ENCODE measurements at places on chromosomes 4 and X.

- no peak for ATAC-seq
Observed at GRCh38 chr4:123291329-123291728, 105.3 kb upstream of the SPRY1 start.

DNA sequence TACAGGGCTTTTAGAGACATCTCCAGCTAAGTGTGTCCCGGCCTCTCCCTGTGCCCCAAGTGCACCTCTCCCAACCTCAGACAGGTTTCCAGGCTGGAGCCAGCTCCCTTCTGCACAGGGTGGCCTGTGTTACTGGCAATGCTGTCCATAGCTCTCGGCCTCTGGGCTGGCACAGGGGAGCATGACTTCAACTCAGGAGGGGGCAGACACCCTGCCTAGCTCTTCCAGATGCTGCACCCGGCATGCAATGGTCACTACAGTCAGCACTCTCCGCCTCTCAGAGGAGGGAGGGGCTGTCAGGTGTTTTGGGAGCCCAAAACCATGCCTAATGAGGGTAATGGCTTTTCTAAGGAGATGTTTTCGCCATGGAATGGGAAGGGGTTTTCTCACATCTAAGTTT lies 2.4 kb upstream of the IRAK1 start:
- no peak for ATAC-seq

GRCh38 chr4:108890484-108890881 lies 127.6 kb upstream of the ETNPPL start:
- no peak for ATAC-seq

DNA sequence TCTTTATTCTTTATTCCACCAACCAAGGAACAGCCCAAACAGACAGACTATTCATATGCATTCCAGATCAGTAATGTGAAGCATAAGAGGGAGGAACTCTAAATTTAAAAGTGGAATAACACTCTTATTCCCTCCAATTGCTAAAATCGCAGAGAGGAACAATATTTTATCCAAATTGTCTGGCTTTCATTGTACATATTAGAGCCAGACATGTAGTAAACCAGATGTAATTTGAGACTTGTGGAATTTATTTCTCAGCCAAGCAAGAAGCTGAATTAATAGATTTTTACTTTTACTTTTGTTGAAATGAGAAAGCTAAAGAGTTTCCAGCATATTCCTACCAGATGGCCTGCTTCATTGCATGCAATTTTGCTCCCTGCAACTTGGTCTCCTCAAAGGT lies 674.6 kb upstream of the SLIT2 start:
- no peak for ATAC-seq

DNA sequence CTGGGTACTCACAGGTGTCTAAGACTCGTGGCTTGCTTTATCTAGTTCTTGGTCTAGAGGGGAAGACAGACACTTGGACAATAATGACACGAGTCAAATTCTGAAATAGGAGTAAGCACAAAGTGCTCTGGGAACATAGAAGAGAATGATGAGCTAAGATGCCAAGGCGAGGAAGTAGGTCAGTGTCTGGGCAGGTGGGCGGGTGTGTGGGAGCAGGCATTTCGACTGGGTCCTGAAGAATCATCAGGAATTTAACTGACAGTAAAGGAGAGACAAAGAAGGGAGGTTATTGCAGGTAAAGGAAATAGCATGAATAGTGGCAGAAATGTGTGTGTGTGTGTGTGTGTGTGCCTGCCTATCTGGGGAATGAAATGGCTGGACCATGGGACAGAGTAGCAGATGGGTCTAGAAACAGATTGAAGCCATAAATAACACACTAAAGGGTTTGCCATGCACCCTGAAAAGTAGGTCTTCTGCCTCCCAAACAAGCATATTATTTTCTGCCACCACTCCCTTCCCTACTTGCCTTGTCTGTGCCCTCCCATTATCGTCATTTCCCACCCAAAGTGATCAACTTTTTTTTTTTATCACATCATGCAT lies 58.4 kb upstream of the SLC25A43 start:
- no peak for ATAC-seq

- ATAC-seq, result no peak
Observed at GRCh38 chrX:12383196-12383595, 244.9 kb downstream of the FRMPD4 start.

DNA sequence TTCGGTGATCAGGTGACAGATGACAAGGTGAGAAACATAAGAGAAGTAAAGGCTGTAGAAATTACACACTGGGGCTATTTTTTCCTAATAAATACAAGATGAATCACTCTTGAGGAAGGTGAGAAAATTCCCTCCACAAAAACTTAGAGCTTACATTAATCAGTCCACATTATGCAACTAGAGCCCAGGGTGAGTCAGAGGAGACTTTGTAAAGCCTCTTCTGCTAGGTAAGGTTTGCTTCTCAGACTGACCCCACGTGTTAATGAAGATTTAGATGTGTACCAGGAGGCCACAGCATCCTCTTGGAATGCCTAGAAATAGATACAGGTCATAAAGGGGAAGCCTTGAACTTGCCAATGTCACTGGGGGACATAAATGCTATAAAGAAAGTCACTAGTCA lies 396.0 kb upstream of the SMIM31 start:
- ATAC-seq, result no peak

- no peak for ATAC-seq
Observed at GRCh38 chr4:86898562-86898961, 6.3 kb upstream of the C4orf36 start.

DNA sequence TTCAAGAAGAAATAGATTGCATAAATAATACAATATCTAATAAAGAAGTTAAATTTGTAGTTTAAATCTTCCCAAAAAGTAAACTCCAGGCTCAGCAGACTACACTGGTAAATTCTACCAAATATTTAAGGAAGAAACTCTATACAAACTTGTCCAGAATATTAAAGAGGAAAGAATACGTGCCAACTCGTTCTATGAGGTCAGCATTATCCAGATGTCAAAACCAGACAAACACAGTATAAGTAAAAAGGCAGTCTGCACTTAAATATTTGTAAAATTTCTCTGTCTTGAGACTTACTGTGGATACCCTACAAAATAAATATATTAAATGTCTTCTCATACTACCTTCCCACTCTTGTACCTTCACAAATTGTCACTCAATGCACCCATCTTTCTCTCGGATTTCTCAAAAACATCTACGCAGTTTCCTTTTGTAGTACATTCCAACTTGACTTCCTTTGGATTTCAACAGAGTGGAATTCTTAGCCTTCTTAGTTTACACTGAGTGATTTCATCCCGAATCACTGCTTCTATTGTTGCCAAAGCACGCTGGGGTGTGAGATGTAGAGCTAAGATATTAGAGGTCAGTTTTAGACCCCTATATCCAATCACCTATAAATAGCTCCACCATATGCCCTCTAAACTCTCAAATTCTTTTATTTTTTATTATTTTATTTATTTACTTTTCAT lies 71.6 kb upstream of the MAB21L2 start:
- ATAC-seq, result no peak

GRCh38 chr4:128660361-128661215 lies 148.9 kb upstream of the JADE1 start:
- no peak for ATAC-seq

DNA sequence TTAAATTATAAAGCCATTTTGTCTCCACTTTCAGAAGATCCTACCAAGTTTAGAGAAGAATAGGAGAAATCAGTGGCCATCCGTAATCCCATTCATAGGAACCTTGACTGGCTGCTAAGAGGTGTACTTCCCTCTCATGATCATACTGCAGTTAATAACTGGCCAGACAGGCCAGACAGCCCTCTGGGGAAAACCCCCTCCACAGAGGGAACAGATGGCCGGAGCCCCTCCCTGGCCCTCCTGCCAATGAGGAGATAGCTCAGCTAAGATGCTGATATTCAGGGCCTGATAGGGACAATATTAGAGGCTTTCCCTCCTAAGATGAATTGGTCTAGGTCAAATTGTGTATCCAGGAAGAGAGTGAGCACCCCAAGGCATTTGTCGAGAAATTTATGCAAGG lies 200.0 kb upstream of the MAOA start:
- ATAC-seq, result no peak

DNA sequence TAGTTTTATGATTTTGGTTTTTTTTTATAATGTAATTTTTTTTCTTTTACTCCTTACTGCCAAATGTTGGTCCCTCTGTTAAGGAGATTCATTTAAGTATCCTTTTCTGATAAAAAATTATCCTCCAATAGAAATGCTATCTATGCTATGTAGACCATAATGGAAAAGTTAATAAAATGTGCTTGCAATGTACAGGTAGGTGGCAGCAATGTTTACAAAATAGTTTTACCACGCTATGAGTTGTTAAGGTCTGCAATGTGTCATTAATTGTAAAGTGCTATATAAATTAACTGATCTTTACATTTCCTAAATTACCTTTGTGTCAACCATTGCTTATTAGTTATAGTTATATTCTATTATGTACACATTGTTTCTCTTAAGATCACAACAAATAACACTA lies 3.8 kb upstream of the CENPC start:
- ATAC-seq, result no peak

DNA sequence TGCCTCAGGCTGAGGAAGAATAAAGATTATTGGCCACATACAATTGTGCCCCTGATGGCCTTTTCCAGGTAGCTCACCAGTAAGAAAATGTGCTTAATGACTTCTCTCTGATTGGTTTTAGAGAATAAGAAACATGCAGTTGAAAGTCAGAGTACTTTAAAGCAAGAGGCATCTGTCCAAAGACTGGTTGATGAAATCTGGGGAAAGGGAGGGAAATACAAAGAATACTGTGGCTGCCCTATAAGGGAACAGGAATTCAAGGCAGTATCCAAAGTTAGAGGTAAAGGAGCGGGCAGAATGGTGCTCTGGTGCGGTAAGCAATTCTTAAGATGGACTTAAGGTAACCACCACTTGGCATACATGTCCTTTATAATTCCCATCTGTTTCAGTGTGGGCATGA lies 11.4 kb downstream of the PBDC1 start:
- no peak for ATAC-seq

- no peak for ATAC-seq
Observed at GRCh38 chrX:38473701-38474100, 87.6 kb upstream of the TSPAN7 start.

DNA sequence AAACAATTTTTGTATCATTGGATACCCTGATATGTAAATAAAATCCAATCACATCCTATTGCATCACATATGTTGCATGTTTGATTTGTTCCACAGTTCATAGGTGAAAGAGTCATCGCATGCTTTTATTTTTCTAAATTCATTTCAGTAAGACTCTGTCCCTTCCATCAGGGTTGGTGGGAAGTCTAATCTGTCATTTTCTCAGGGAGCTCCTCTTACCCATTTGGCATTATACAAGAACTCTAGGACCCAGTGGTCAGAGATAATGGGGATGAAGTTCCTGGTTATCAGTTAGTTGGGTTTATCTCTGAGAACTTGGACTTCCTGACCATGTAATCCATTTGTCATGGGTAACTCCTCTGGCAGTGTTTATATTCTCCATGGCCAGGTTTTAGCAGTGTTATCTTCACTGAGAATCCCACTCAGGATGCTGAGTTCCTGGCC lies 227.1 kb upstream of the JADE1 start:
- ATAC-seq, result no peak

GRCh38 chrX:34956916-34957315 lies 14.3 kb downstream of the FAM47B start:
- ATAC-seq, result no peak

- ATAC-seq, result peak; percentile 51
Observed at GRCh38 chr4:114400531-114400930, 198.1 kb upstream of the UGT8 start.

- ATAC-seq, result no peak
Observed at GRCh38 chr4:69025191-69025998, 70.9 kb upstream of the UGT2B7 start.

- ATAC-seq, result no peak
Observed at GRCh38 chr4:113293674-113294073, 244.2 kb downstream of the ANK2 start.

GRCh38 chr4:168864821-168865541 lies 145.1 kb downstream of the CBR4 start:
- ATAC-seq, result no peak

GRCh38 chr4:26984896-26985295 lies 124.3 kb downstream of the STIM2 start:
- ATAC-seq, result no peak

- peak; percentile 56 for ATAC-seq
Observed at GRCh38 chr4:90165883-90166282, 38.7 kb downstream of the CCSER1 start.

DNA sequence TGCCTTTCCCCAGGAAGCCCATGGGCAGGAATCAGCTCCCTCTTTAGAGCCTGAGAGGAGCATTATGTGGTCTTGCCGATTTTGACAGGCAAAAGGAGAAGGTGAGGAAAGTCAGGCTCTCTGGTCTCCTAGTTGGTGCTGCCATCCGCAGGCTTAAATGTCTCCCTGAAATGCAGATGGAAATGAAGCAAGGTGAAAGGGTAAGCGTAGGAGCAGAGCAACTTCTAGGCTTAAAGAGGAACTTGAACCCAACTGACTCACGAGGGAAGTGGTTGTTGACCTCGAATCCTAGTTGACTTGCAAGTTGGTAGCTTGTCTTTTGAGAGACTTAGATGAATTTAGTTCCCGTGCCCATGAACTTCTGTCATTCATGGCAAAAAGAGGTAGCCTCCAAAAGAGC lies 205.9 kb downstream of the PTTG2 start:
- no peak for ATAC-seq

DNA sequence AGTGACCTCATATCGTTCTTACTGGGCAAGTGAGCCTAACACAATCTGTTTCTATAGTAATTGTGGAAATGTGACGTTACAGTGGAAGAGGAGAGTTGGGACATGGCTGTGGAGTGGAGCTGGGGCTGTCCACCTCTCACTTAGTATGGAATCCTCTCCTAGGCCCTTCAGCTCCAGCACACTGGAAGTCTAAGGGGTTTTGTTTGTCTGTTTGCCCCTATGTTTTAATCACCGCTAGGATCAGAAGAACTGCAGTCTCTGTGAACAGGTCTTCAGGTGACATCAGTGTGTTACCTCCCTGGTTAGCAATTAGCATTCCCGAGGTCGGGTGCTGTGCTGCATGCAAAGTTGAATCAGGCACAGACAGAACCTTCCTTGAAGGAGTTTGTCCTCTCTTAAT lies 49.3 kb upstream of the CLDN34 start:
- ATAC-seq, result no peak

DNA sequence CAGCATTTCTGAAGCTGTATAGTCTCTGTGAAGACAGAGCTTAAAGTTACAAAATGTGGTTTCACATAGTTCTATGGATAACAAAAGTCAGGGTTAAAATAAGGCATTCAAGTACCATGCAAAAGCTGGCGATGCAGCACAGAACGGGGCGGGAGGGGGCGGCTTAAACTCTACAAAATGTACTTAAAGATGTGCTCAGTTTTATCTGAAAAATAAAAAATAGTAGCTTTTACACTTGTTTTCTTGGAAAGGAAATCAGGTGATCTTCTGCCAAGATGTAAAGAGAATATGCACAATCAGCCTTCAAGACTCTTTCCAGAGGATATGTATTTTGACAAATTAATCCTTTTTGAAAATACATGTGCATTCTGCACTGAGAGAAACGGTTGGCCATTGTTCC lies 301.7 kb upstream of the EMCN start:
- ATAC-seq, result no peak

DNA sequence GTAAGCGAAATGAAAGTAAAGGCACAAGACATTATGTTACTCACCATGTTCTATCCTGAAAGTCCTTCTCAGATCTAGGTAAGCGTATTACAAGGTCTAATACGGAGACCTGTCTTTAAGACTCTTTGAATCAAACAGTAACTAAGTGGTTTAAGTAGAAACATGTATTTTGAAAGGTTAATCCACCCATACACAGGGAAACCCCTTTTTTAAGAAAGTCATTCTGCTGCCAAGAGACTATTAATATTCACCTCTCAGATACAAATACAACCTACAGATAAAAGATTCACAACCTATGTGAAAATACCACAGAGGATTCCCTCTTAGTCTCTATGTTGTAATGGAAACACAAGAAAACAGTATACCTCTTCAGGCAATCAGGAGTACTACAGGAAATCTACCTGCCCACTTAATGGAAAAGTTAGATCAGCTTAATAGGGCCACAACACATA lies 63.2 kb upstream of the TNIP3 start:
- peak; percentile 92 for ATAC-seq

All from activated T-helper 17 cell treated with anti-CD3 and anti-CD28 coated beads, Interleukin-2, amount 50 U/mL, for 72 hours (primary cell).